T follicular helper cell (primary cell): ENCODE measurements at places on chromosomes 5 and 9.

- no peak for DNase-seq
Measured at GRCh38 chr5:32507738-32508434, 63.3 kb upstream of the ZFR start.

DNA sequence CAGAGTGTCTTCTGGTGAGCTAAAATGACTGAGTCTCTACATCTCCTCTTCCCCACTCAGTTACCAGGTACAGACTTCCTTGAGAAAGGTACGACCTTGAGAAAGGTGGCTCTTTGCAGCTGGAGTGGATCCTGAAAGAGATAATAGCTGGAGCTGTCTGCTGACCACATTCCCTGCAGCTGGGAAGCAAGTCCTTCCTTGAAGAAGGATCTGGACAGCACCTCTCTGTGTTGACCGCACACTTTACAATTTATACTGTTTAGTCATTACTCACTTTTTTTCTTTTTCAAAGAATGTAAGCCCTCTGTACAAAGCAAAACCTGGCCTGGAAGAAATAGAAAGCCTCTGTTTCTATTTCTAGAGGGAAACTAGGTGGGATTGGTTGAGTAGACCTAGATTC, 148.8 kb downstream of the MACIR start:
- DNase-seq, result no peak

- no peak for DNase-seq
Measured at GRCh38 chr5:134177369-134178095, 782 bp upstream of the SKP1 start.

DNA sequence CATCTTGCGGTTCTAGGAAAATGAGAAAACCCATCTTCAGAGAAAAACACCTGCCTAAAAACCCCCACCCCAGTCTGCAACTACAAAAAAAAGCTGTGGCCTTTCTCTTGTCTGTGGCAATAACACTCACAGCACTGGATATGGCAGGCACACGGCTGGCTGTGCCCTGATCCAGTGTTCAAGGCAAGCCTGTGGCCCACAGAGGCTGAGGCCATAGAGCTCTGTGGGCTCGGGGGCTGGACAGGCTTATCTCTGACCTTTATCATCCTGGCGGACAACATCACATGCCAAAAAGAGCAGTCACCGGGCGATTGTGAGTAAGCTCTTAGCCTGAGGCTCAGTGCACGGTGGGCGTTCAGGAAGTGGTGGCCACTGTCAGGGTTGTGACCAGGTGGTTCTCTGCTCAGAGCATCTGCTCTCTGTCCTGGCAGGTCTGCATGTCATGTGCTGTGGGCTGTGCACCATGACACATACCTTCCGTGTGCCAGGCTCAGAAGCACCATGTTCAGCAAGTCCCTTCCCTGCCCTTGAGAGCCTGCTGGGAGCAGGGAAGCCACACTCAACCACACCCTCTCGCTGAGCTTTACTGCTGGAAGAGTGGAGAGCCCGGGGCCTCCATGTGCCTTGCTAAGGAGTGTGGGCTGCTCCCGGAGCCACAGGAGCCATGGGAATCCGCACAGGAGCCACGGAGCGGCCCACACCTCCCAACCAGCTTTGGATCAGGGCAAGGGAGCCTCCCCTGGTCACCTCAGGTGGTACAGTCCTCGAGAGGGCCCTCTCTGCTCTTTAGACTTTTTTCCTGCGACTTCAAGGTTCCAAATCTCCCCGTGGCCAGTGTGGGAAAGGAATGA, 34.6 kb upstream of the WDR38 start:
- DNase-seq, result no peak

DNA sequence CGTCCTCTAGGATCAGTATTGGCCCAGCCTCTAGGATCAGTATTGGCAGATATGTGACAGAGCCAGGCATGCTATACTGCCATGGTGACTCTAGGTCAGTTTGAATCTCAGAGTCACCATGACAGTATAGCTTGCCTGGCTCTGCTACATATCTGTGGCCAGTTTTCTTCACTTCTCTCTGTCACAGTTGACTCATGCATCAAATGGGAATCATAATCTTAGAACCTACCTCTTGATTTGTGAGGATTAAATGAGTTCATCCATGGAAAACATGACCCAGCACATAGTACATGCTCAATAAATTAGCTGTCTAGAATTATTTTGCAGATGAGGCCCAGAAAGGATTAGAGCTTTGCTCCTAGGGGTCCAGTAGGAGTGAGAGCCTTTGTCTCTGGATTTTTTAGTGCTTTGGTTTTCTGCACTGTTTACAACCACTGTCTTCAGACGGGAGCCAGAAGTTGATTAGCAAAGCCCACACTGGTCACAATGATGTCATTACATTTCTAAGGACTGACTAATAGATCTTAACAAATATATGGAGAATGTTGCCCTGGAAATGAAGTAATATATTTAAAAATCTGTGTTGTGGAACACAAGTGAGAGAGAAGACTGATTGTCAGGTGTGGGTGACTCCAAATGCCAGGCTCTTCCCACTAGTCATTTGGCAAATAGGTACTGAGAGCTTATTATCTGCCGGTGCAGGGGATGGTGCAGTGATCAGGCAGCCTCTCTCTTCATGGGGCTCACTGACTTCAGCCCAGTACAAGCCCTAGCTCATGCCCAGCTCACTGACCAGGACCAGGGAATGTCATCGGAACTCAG, 76.0 kb downstream of the COL15A1 start:
- DNase-seq, result no peak
